Pons (tissue), 1 donor: ENCODE measurements at places on chromosomes 5 and 9.

- DNase-seq, result no peak
These were observed 2.1 kb downstream of the C9orf153 start for GRCh38 chr9:86257391-86257790.

DNA sequence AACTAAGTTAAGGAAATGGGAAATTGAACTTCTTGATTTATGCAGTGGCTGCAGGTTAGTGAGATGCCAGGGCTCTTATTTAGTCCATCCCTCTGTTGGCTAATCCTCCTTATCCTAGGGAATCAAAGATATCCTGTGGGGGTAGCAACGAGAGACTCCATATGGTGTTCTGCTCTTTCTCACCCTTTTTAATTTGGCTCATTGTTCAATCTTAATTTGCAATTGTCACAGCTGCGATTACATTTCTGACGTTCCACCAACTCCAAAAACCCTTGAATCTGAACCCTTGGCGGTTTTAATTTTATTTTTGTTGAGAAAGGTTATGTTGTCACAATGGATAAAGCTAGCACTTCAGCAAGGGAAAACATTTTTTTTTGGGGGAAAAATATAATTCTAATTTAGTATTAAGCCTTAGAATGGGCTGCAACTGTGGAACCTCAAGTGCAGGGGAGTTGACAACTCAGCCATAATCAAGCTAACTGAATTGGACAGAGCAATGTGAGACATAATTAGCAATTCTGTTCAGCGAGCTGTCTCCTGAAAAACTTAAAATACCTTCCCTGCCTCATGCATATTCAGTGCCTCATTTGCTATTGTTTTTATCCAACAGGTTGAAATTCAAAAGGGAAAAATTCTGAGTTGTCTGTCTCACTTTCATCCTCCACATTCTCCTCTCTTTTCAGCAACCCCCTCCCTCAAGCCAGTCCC lies 91.3 kb downstream of the MAT2B start:
- DNase-seq, result no peak

- DNase-seq, result no peak
These were observed 234.1 kb downstream of the CAAP1 start for GRCh38 chr9:26658476-26658875.

DNA sequence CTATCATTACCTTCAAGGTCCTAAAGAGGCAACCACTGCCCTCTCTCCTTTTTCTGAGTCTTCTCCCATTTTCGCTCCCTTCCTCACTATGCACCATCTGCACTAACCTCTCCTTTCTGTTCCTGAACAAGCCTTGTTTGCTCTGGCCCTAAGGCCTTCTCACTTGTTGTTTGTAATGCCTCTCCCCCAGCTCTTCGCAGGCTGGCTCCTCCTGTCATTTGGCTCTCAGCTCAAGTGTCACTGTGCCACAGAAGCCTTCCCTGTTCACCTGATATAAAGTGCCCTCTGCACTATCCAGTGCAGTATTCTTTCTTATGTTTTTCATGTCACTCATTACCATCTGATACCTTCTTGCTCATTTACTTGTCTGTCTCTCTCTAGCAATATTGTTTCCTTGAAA lies 303.7 kb downstream of the KCNN2 start:
- no peak for DNase-seq

GRCh38 chr5:152505442-152506042 lies 100.5 kb upstream of the NMUR2 start:
- peak; percentile 87 for DNase-seq

GRCh38 chr9:80866576-80867227 lies 822.6 kb downstream of the TLE1 start:
- no peak for DNase-seq
